ENCODE measurements at places on chromosomes 12 and 14.

GRCh38 chr12:38373784-38374183 lies 57.2 kb downstream of the ALG10B start:
- DNase-seq = no peak

DNA sequence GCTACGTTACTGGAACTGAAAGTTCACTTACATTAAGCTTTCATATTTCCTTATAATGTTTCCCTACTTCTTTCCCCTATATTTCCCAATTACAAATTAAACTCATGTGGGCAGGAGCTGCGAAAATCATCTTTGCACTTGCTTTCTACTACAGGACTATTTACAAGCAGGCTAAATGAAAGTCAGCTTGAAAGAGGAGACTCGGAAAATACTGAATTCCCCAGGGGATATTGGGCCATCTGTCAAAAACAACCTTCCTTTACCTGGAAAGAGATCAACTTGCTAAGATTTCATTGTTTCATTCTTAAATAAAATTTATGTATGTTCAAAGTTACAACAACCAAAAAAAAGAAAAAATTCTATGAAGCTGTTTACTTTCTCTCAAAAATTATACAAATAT lies 92.8 kb upstream of the BBS10 start:
- DNase-seq = no peak

GRCh38 chr14:71714225-71714624 lies 218.0 kb upstream of the RGS6 start:
- DNase-seq = no peak

- no peak for DNase-seq
Observed at GRCh38 chr14:47590767-47591495, 84.5 kb downstream of the MDGA2 start.

GRCh38 chr14:27528328-27528727 lies 930.5 kb upstream of the NOVA1 start:
- peak; percentile 18 for DNase-seq

GRCh38 chr14:102928412-102929240 lies 6.2 kb downstream of the AMN start:
- peak; percentile 50 for DNase-seq

- peak; percentile 57 for DNase-seq
Observed at GRCh38 chr12:64273527-64274403, 51.7 kb upstream of the KICS2 start.

DNA sequence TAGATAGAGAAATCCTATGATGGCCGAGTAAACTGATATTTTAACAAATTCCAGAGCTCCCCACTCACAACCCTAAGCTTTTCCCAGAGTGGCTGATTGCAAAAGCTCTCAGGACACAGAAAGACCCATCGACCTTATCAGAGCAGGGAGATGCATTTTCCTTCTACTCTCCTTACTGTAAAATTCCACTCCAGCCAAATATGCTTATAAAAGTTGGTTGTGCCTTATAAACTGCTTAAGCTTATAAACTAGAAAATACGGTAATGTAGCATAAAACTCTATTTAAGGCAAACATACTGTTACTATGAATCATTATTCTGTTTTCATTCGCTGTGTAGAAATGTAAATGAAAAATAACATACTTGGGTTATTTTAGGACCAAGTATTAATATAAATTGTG lies 41.6 kb upstream of the TRHDE start:
- no peak for DNase-seq

- peak; percentile 18 for DNase-seq
Observed at GRCh38 chr12:52305921-52306705, 14.8 kb upstream of the KRT81 start.

GRCh38 chr14:71130491-71131179 lies 223.4 kb downstream of the PCNX1 start:
- DNase-seq = no peak

DNA sequence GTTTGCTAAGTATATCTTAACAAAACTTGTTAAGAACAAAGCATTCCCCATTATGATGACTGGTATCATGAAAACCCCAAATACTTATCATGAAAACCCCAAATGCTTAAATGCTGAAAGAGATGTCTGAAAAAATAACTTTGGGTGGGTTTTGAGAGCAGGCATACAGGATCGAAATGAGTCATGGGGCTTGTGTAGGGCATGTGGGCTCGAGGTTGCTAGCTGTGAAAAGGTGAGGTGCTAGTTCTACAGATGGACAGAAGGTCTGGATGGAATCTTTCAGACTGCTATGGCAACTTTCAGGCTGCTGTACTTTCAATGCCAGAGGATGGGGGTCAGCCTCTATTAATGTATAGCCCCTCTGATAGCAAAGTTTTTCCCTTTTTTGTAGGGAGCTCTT lies 167.8 kb upstream of the MDGA2 start:
- no peak for DNase-seq

- no peak for DNase-seq
Observed at GRCh38 chr12:75754698-75755097, 243.3 kb upstream of the KRR1 start.

GRCh38 chr12:2785017-2785416 lies 9.8 kb upstream of the FKBP4 start:
- DNase-seq = no peak

- no peak for DNase-seq
Observed at GRCh38 chr12:15428632-15429031, 106.3 kb downstream of the PTPRO start.

- DNase-seq = peak; percentile 34
Observed at GRCh38 chr14:73239393-73240241, 2.3 kb downstream of the PAPLN start.

DNA sequence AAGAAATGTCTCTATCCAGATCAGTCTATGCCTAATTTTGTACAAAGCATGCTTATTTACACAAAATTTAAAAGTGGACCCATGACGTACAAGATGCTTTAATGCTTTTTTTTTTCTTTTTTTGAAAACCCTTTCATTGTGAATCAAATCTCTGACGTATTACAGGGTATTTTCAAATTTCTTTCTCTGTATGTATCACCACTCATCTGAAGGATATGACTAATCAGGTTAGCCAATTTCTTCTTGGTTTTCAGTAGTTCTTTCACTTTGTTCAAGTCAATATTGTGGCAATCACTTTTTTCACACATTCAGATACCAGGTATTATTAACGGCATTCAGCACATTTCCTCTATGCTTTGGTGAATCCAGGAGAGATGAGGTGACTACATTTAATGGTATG lies 685.3 kb downstream of the TRHDE start:
- DNase-seq = no peak
